ENCODE measurements at places on chromosomes 4 and X.

DNA sequence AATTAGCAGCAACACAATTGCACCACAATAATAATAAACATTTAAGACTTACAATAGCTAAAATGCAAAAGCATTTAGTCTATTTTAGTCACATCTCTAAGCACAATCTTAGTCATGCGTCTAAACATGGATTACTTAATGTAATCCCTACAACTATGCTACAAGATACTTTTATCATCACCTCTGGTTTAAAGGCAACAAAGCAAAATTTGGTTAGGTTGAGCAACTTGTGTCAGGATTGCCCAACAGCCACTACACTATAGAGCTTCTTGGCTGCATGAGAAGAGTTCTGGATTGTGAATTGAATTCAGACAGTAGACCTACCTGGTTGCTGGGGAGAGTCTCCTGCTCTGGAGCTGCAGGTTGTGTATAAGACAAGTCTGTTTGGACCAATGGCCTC, 146.5 kb upstream of the PUDP start:
- DNase-seq: no peak

GRCh38 chr4:157897855-157898370, 274.9 kb downstream of the GASK1B start:
- DNase-seq: no peak

- no peak for DNase-seq
Measured at GRCh38 chr4:40719008-40719623, 30.6 kb upstream of the NSUN7 start.

DNA sequence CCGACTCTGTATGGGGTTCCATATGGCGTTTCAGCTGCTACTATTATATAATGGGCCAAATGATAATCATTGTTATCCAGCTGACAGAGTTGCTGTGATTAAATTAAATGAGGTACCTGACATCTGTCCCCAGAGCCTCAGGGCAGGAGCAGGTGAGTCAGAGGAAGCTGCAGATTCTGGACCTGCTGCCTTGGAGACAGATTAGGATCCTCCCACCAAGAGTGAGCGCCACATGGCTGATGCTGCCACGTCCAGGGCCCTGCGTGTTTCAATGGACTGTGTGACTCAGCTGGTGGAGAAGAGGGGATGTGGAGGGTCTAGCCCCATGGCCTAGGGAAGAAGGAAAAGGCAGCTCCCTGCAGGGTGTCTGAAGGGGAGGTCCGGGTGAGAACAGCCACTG, 28.3 kb upstream of the UXT start:
- DNase-seq: no peak

DNA sequence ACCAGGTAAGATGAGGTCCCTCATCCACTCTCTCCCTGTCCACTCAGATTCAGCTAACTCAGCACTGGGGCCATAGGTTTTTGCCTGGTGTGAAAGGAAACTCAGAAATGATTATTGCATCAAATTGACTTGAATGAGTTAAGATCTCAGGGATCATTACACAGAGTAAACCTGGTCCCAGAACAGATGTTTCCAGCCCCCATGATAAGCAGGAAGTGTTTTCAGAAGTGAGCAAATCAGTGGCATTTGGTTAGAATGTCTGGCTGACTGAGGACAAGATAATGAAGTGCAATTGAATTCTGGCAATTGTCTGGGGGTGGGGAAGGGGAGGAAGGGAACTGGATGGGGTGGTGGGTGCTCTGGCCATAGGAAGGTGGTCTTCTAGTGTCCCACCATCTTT, 108.0 kb downstream of the CHIC2 start:
- no peak for DNase-seq

DNA sequence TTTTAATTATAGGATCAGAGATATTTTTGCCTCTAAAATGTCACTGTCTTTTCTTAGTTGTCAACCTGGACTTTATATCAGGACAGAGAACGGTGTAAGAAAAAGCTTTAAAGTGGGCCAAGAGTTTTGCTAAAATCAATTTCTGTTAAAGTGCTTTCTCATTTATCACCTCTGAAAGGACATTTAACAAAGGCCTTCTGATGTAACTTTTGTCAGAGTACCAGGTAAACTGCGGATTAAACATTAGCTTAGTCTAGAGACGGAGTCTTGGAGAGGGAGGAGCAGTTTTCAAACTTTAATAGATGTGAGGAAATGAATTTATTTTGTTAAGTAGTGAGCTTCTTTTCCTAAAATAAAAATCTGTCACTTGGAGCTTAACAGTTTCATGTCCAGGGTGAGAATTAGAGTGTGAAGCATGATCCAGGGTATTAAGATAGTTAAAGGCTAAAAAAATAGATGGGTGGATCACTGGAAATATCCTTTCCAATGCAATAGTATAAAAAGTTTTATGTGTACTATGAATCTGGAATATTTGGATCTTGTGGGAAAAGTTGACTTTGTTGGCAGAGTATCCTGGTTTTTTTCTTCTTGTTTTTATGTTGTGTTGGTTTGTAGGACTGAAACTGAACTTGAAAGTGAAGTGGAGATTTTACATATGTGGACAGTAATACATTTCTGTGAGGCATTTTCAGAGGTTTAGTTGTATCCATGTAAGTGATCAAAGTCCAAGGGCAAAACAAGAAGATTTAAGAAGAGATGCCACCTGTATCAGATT, 33.6 kb upstream of the BMPR1B start:
- no peak for DNase-seq

- no peak for DNase-seq
Measured at GRCh38 chrX:14029039-14029424, 660 bp downstream of the GEMIN8 start.

DNA sequence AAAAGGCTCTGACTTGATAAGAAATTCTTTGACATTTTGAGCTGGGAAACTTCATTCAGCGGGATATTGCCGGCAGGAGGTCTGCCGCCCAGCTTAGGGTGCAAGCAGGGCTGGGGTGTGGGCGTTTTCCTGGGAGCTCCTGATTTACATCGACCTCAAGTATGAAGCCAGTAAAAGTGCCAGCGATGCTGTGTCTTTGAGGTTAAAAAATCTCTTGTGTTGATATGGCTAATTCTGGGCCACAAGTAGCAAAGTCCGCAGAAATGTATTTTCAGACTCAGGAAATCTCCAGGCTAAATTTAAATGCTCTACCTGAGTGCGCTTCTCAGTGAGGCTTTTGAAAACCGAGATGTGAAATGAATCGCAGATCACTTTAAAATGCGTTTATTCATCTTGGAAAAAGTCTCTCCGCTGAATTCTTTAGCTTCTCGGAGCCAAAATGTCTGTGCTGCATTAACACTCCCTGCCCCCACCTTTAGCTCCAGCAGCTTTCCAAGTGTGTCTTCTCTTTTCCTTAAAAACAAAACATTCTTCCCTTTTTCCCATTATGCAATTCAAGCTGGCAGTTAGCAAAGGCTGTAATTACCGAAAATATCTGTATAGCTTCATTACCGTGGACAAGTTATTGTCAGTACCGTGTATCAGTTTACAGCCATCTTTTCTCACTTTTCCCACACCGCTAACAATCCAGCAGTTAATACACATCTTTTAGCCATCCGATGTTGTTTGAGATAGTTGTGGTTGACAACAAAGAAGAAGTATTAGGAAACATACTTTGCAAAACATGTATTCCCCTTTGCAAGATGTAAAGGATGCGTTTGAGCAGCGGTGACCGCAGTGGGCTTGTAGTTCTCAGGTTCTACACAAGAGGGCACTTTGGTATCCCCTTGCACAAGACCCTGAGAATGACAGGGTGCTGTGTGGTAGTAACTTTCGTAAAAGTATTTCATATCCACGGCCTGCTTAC, 136.0 kb upstream of the STX18 start:
- DNase-seq: peak; percentile 54

DNA sequence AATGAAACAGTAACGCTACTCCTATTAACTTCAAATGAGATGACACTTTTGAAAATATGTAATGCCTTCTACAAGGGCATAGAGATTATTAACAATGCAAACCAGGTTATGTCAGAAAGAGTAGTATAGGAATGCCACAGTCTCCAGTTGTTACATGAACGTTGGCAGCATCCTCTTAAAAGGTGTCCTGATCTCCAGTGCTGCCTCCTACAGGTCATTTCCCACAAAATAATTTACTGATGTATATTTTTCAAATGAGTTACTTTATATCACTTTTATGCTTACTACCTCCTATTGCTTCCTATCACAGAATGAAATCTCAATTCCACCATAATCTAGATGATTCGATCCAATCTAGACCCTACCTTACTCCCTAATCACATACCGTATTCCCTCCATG, 195.2 kb upstream of the EPHA5 start:
- DNase-seq: no peak

All from nephron progenitor cell (in vitro differentiated cells).